ENCODE measurements at places on chromosomes 16 and 17.

- no peak for DNase-seq
Measured at GRCh38 chr17:29777663-29778062, 152.4 kb downstream of the SSH2 start.

DNA sequence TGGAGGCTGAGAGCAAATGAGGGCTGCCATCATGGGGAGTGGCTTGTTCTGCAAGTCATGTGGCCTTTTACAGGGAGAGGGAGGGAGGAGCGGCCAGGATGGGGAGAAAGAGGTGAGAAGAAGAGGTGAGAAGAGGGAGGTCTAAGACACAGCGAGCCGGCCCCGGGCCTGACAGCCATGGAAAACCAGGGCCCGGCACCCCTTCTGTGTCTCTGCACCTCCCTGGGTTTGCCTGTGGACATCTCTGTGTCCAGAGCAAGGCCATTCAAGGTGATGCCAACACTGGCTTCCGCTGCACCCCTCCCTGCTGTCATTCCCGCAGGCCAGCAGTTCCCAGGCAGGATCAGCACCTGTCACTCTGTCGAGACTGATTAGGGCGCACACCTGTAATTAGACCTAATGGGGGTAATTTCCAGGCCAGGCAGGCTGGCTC lies 75.6 kb downstream of the MGAT5B start:
- DNase-seq: no peak

DNA sequence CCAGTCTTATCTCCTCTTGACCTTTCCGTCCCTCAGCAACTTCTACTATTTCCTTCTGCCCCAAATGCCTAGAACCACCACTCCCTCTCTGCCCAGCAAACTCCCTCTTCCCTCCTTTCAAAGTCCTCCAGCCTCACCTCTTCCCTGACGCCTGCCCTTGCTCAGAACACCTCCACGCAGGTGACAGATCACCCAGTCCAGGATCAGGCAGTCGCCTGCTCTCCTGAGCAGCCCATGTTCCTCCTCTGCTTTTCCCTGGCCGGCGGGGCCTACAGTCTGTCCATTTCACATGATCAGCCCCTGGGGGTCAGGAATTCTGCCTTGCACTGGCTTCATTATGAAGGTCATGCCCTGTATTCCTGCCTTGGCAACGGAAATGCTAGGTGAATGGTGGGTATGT lies 422 bp downstream of the CD300LF start:
- DNase-seq: no peak

GRCh38 chr17:81991684-81992305 lies 14.4 kb downstream of the ASPSCR1 start:
- DNase-seq: no peak

GRCh38 chr16:14427371-14427948 lies 202.6 kb downstream of the PARN start:
- no peak for DNase-seq

DNA sequence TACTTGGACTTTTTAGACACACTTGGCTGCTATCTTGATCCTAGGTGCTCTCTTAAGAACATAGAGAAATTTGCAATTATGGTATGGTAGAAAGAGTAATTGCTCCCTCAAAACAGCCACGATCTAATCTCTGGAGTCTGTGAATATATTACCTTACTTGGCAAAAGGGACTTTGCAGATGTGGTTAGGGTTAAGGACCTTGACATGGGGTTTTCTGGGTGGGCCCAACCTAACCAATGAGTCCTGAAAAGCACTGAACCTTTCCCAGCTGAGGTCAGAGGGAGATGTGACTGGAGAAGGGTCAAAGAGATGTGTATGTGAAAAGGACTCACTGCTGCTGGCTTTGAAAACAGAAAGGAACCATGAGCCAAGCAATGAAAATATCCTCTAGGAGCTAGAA lies 26.7 kb upstream of the MED13 start:
- no peak for DNase-seq

- DNase-seq: no peak
Measured at GRCh38 chr16:4233431-4233830, 8.4 kb downstream of the SRL start.

DNA sequence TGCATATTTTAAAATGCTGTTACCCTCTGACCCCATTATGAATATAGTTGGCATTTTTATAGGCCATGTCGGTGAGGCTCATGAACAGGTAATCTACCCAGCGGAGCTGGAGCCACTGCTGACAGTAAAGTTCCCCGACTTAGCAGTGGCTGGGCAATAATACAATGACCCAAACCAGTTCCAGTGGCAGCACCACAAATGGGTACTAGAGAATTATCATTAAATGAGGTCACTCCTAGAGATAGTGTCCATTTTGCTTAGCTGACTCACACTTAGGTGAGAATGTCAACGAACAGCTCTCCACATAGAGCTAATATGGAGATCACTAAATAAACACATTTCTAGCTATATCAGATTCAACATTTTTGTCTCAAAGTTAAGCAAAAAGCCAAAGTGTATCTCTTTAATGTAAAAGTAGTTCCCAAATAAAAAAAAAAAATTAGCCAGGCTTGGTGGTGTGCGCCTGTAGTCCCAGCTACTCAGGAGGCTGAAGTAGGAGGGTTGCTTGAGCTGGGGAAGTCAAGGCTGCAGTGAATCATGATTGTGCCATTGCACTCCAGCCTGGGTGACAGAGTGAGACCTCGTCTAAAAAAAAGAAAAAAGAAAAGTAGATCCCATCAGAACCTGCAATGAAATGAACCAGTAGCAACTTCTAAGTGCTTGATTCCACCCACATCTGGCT lies 7.4 kb downstream of the MYO1D start:
- no peak for DNase-seq

Data from stimulated activated CD4-positive, alpha-beta T cell treated with anti-CD3 and anti-CD28 coated beads, TNF-alpha, amount 100 ng/mL, for 4 hours (primary cell).